ENCODE measurements at places on chromosomes 6 and 20. TPM values are rescaled to one million over a fixed set of nuclear protein-coding genes. Genes with fewer than 3 reads are reported as not detected.

DNA sequence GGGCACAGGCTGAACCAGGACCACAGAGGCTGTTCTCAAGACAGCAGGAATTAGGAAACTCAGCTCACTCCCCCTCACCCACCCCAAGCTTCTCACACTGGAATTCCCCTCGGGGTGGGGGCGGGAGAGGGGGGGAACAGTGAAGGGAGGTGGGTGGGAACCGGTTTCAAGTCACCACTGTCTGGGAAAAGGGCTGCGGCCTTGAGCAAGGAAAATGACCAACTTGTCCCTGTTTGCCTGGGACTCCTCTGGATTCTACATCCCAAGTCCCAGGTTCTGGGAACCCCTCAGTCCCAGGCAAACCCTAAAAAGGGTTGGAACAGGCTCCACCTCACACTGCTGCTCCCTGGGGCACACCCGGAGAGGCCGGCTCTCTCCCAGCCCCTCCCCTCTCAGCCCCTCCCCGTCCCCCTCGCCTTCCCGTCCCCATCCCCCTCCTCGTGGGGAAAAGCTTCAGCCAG, 230.7 kb downstream of the TFAP2C start:
- no peak for DNase-seq

GRCh38 chr6:44036699-44037101, 90.6 kb downstream of the MRPL14 start:
- DNase-seq, result no peak

DNA sequence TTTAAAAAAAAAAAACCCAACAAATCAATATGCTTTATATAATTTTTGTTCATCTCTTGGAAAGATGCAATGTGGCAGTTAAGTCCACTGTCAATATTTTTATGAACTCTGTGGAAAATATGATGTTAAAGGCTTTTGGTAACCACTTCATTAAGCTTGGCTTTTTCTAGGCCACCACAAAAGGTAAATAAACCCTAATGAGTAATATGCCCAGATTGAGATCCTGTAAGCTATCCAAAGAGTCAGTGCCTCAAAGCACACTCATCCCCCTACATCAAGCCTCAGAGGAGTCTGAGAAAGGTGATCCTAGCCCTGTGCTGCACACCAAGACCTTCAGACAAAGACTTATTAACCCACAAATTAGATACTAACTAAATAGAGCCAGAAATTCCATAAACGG, 121.1 kb downstream of the CDC5L start:
- no peak for DNase-seq

- DNase-seq, result no peak
Observed at GRCh38 chr6:81969814-81970213, 217.3 kb upstream of the TENT5A start.

DNA sequence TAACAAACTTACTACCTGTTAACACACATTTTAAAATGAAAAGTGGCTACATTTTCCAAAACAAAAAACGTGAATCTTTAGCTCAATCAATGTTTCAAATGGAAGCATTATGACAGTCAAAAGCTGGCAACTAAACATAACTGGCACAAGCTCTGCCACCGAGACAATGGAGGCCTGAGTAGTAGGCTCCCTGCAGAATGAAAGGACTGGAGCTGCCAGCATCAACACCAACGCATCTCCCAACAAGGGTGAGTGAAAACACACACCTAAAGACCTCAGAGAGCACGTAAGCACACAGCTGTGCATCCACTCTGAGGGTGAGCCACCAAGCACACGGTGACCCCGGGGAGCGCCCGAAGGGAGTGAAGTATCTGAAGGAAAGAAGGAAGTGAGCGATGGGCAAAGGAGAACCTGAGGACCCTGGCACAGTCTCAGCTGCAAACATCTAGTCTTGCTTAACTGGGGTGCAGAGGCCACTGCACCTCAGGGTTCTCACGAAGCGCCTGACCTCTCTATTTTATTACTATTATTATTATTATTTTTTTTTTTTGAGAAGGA, 1.6 kb upstream of the ADRM1 start:
- no peak for DNase-seq

DNA sequence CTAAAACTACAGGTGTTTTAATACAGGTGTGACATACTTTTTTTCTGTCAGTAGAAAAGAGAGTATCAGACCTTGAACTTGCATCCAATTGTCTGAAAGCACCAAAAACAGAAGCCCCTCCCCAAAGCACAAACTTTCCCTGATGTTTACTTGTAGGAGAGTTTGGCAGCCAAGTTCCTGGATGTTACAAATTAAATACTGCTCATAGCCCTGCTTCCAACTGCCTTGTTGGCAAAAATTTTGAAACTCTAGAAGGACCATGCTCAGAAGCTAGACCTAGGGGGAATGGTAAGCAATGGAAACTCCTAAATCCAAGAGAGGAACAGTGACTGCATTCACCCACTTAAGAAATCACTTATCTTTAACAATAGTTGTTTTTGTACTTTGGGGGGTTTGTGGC, 17.0 kb upstream of the ARG1 start:
- no peak for DNase-seq

GRCh38 chr6:12490904-12491571, 200.9 kb downstream of the EDN1 start:
- no peak for DNase-seq

DNA sequence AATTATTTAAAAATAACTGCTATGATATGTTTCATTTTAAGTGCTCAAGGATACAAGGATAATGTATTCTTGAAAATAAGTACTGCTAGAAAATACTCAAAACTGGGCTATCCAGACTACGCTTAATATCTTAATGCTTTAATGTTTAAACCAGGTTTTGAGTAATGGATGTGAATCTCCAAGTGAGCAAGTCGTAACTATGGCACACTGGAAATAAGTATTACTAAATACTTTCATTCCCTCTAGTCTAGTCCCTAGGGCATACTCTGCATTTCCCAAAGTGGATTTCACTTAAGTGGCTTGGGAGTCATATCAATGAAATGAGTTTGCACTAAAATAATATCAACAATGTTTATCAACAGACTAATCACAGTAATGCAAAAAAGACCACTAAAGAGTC, 48.1 kb downstream of the HMGCLL1 start:
- DNase-seq, result no peak

- no peak for DNase-seq
Observed at GRCh38 chr20:56826306-56826704, 197.2 kb downstream of the TFAP2C start.

DNA sequence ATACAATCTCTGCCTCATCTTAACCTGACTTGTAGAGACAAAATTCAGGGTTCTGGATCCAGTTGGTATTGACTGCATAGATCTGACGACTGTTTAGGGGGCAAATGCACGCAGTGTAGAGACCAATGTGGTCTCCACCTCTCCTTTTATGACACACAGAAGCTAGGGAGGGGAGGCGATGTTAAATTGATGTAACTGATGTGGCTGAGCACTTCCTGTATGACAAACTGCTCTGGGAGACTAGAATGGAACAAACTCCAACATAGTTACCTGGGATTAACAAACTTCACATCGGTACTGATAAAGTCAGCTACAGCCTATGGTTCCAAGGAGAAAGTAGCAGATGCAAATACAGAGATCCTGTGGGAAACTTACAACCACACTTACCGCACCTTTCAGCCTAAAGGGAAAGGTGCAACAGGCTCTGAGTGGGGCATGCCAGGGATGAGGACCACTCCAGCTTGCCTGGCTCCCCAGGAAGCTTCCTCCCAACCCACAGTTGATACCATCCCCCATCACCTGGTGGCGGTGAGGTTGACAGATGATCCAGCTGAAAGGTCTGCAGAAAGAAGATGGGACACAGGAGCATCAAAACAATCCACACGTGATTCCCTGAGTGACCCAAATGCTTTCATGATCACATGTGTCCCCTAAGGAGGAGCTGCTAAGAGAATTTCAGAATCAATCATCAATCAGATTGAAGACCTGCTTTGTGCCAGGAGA, 60.6 kb upstream of the MRPS10 start:
- DNase-seq, result no peak

DNA sequence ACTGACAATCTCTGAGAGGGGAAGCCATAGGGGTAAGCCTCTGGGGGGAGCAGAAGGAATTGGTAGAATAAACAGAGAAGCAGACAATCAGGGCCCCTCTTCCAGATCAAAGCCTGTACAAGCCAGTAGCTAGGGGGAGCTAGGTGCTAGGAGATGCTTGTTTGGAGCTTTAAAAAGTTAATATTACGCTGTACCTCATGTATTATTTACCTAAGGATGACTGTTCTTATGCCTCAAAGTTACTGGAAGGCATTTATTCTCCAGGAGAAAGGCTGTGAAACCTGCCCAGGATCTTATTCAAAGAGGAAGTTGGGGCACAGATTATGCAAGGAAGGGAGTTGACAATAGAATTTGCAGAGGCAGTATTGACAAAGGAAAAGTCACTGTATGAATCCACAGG, 111.8 kb upstream of the SLC35F1 start:
- no peak for DNase-seq

GRCh38 chr6:104357928-104358327, 501.8 kb downstream of the HACE1 start:
- no peak for DNase-seq

- DNase-seq, result no peak
Observed at GRCh38 chr20:36128463-36129159, 25.9 kb upstream of the EPB41L1 start.

GRCh38 chr6:56860475-56860874, 94.4 kb upstream of the BEND6 start:
- no peak for DNase-seq

MAP7 gene
- polyA plus RNA-seq, result 33.4 TPM

TSPO2 gene
- polyA plus RNA-seq, result 0.66 TPM

SIGLEC1 gene
- 0.80 TPM for polyA plus RNA-seq

PERP gene
- polyA plus RNA-seq, result 28.5 TPM

MAS1 gene
- 0.03 TPM for polyA plus RNA-seq

SMLR1 gene
- polyA plus RNA-seq, result 3.9 TPM

RPS18 gene
- 2,953 TPM for polyA plus RNA-seq

CST5 gene
- 0.54 TPM for polyA plus RNA-seq

PDYN gene
- polyA plus RNA-seq, result 0.30 TPM

All from right renal pelvis (tissue), 4 donors.